A549 treated with Mapracorat at 1 μM for 4 hours (cell line): ENCODE measurements at places on chromosomes 7 and 10. TPM values are rescaled to one million over a fixed set of nuclear protein-coding genes. Genes with fewer than 3 reads are reported as not detected.

The NUP205 gene
- 45.7 to 50.2 TPM (median 47.3 TPM) in 5 replicates for total RNA-seq

The PON3 gene
- 30.2 to 41.2 TPM (median 36.7 TPM) in 5 replicates for total RNA-seq

The FAM25C gene
- 1.2 to 1.7 TPM in 2 of 5 replicates, not detected in the others for total RNA-seq

The ZWINT gene
- 79.4 to 92.9 TPM (median 84.9 TPM) in 5 replicates for total RNA-seq

The SLC39A12 gene
- not detected in 5 replicates for total RNA-seq

The PNLIPRP2 gene
- total RNA-seq, result not detected in 5 replicates

The PALD1 gene
- 5.8 to 7.4 TPM (median 6.7 TPM) in 5 replicates for total RNA-seq

The ANKRD30A gene
- total RNA-seq, result 0.39 to 1.2 TPM (median 1.1 TPM) in 5 replicates

The MCM10 gene
- total RNA-seq, result 21.2 to 25.5 TPM (median 23.0 TPM) in 5 replicates

The LRRC18 gene
- not detected in 5 replicates for total RNA-seq

The IGFBP1 gene
- 42.0 to 63.6 TPM (median 60.6 TPM) in 5 replicates for total RNA-seq

The CYP2C19 gene
- total RNA-seq, result 0.12 TPM in 1 of 5 replicates, not detected in the others

The FAM25G gene
- total RNA-seq, result 1.1 to 2.0 TPM (median 1.4 TPM) in 3 of 5 replicates, not detected in the others

The PIP gene
- 0.36 to 0.48 TPM (median 0.36 TPM) in 3 of 5 replicates, not detected in the others for total RNA-seq
